ENCODE measurements at places on chromosomes 3 and 15. TPM values are rescaled to one million over a fixed set of nuclear protein-coding genes. Genes with fewer than 3 reads are reported as not detected.

- no peak for DNase-seq
Measured at GRCh38 chr3:3848923-3849275, 49.7 kb downstream of the LRRN1 start.

GRCh38 chr3:120756061-120756460 is 13.5 kb downstream of the GTF2E1 start:
- DNase-seq = no peak

- DNase-seq = peak; percentile 17
Measured at GRCh38 chr3:73036694-73037591, 24.5 kb upstream of the EBLN2 start.

GRCh38 chr3:122316368-122316767 is 8.7 kb upstream of the CSTA start:
- no peak for DNase-seq

GRCh38 chr3:179732661-179733348 is 80.0 kb downstream of the USP13 start:
- no peak for DNase-seq

- DNase-seq = no peak
Measured at GRCh38 chr3:118791246-118791645, 243.4 kb downstream of the IGSF11 start.

DNA sequence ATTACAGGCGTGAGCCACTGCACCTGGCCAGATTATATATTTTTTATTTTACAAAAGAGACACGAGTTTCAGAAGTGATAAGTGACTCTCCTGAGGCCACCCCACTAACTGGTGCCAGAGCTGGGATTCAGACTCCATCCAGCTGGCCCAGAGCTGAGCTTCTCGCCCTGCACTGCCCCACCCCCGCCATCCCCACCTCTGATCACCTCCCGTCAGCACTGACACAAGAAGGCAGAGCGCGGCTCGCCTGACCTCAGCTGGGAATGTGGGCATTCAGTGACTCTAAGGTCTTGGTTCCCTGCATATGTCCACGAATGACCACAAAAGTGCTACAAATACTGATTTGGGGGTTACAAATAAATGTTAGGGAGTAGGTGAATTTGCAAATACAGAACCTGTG is 56.1 kb upstream of the GALNT15 start:
- DNase-seq = no peak

DNA sequence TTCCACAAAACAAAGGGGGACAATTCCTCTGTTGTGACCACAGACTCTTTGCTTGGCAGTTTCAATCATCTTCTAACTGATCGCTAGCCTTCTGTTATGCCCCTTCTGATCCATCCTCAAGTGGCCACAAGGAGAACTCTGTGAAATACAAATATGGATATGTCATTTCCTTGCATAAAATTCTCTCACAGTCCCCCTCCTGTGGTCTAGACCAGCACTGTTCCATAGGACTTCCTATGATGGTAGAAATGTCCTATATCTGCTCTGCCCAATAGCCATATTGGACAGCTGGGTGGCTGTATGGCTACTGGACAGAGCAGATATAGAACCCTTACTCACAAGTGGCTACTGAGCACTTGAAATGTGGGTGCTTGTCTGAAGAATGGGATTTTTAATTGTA is 25.9 kb upstream of the SNRK start:
- peak; percentile 55 for DNase-seq

GRCh38 chr3:186094696-186095425 is 14.0 kb downstream of the ETV5 start:
- DNase-seq = no peak

- DNase-seq = no peak
Measured at GRCh38 chr3:59270921-59271320, 221.1 kb upstream of the CFAP20DC start.

GRCh38 chr3:50665081-50665840 is 9.5 kb upstream of the DOCK3 start:
- no peak for DNase-seq

- no peak for DNase-seq
Measured at GRCh38 chr3:133756716-133757694, 10.8 kb downstream of the TF start.

GRCh38 chr3:149393345-149394160 is 16.1 kb upstream of the TM4SF1 start:
- DNase-seq = peak; percentile 85

- no peak for DNase-seq
Measured at GRCh38 chr3:194879126-194879877, 193.6 kb downstream of the FAM43A start.

- no peak for DNase-seq
Measured at GRCh38 chr3:17755836-17756235, 13.4 kb upstream of the TBC1D5 start.

- no peak for DNase-seq
Measured at GRCh38 chr3:157111518-157111917, 48.4 kb downstream of the CCNL1 start.

DNA sequence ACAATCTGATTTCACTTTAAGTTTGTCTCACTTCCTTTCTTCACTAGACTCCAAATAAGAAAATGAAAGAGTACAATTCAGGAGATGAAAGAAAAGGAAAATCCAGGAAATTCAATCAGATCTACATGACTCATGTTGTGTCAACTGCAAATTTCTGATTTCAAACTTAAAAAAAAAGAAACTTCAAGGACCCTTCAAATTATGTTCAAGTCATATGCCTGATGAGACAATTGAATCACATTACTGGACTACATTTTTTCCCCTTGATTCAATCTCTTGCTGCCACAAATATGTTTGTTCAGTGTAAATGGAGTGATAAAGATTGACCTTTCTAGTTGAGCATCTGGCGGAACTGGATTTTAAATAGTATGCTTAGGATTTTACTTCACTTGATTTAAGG is 37.4 kb downstream of the FRMD5 start:
- peak; percentile 77 for DNase-seq

DNA sequence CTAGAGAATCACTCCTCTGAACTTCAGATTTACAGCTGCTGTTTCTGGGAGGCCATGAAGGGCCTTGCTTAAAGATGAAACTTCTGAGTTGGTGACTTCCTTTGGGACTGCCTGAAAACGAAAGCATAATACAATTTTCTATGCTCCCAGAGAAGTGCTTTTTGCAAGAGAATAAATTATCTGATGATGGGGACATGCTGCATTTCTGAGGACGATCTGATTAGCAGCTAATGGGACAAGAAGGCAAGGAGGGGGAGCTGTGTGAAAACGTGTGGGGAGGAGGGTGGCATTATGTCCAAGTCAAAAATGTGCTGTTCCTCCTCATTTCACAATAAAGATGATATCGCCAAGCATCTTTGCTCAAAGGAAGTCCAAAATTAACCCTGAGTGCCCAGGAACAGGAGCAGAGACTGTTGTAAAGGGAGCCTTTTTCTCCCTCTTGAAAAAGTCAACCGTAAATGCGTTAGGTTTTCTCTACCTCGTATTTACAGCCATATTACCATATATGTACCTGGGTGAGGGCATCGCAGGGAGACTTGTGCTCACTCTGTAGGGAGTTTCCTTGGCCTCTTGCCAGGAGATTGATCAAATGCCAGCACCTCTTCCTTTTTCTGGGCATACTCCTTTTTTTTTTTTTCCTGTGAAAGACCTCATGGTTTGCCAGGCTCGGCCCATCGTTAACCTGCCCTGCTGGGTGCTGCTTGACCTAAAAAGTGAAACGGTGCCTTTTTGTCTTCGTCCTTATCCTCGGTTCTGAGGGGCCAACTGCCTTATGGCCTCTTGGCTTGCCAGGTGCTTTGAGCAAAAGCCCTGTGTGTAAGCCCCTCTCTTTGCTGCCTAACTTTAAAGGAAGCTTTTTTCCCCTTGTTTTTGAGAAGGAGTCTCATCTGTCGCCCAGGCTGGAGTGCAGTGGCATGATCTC is 11.5 kb downstream of the ITPR1 start:
- DNase-seq = no peak

DNA sequence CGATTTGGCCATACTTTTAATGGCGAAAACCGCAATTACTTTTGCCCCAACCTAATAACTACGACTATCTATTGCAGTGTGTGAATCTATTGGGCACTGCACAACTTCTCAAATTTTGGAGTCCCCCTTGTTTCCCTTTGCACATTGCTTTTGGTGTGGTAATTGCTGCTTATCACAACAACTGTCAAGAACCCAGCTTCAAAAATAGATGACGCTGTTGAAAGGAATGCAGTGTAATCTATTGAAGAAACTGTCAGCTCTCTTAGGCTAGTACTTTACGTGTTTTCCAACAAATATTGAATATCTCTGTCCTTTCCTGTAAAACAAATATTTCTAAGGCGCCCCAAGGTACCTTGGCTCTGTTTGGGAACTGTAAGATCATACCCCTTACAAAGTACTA is 222.8 kb upstream of the UBE2E2 start:
- no peak for DNase-seq

DNA sequence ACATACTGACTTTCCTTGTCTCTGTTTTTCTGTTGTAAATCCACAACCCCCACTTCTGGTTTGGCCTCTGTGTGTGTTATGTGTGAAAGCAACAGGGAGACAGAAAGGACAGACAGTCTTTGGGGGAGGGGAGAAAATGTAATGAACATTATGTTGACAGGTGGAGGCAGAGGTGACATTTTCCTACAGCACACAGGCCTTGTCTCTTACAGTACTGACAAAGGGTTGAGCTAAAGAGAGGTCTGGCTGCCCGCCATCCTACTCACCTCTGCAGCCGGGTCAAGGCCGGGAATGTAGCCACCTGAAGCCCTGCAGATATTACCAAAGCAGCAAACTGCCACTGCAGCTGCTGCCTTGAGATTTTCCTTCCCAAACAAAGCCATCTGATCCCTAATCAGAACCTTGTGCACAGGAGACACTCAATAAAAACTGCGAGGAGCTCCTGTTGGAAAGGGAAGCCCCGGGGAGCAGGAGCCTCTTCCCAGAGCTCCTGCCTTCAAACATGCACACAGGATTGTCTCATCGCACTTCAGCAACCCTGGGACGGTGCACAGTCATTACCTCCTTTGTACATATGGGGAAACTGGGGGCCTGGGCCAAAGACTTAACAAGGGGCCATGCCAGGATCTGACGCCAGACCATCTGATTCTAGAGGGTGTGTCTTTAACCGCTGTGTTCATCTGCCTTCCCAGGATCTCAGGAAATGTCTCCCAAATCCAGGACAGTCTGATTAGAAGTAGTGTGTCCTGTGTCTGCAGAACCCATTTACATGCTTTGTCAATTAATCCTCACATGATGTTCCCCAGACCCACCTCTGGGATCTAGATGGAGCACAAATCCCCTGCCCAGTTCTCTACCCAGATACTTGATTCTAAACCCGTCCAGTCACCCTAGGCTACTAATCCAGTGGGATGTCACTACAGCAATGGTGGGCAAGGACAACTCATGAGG is 14.2 kb downstream of the MYO5C start:
- DNase-seq = no peak

DNA sequence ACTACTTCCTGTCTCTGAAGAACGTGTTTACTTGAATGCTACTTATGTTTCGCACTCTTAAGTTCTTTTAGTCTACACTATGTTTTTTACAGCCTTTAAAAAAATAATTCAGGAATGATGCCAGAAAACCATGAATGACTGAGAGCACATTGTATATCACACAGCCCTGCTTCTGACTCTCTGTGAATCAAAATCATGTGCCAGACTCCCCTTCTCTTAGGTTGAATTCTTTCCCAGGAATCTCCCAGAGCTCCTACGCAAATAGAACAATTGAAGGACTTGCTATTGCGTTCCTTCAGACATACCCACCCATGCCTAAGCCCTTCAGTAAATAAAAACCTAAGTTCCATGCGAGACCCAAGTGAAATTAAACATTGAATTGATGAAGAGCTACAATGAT is 782.0 kb upstream of the ALCAM start:
- DNase-seq = peak; percentile 99

DNA sequence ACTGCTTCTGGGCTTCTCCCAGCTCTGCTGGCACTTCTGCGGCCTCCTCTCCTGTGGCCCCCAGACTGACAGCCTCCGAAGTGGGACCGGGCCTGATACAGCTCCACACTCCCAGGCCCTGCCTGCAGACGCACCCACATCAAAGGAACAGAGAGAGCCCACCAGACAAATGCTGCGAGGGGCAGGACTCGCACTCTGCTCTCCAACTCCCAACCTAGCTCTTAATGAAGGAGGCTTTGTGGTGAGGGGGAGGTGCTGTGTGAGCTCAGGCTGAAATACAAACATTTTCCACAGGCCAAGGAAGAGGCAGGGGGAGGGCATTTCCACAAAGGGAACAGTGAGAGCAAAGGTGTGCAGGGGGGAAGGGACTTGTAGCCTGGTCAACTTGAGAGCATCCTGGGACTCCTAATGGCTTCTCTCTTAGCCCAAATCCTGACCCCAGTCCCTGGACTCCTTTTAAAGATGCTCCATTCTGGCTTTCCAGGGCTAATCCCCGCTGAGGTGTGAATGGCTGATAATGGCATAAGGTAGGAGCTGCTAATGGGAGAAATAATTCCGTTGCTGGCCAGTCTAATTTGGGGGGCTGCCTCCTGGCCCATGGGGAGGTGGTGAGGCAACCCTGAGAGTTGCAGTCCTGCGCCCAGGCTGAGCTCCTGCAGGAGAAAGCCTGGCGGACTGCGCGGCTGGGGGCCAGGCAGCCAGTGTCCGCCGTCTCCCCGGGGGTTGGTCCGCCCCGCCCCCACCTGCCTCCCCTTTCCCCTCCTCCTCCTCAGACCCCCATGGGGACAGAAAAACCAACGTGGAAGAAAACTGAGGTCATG is 9.6 kb downstream of the LINGO1 start:
- no peak for DNase-seq

DNA sequence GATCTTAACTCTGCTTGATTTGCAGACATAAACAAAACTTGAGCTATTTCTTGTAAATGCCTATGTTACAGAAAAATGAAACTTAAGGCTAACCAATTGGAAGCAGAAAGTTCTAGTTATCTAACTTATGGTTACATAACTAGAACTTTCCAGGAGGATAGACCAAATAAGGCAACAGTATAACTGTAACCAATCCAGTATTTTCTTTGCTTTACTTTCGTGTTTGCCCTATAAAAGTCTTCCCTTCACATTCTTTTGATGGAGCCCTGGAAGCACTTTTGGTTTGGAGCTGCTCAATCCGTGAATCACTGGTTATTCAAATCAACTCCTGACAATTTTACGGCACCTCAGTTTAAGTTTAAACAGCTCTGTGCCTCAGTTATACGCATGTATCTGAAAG is 164.6 kb downstream of the SUCLG2 start:
- no peak for DNase-seq

The HOMER2 gene
- 8.8 TPM for total RNA-seq

The THRB gene
- total RNA-seq = 0.16 TPM

The GOLGA8O gene
- total RNA-seq = not detected

The ZNF80 gene
- 0.11 TPM for total RNA-seq

The CLRN1 gene
- not detected for total RNA-seq

The GOLGA8J gene
- total RNA-seq = 0.16 TPM

The ANKRD63 gene
- 0.29 TPM for total RNA-seq

The MUC4 gene
- total RNA-seq = not detected
